ENCODE measurements at places on chromosomes 1 and 21.

DNA sequence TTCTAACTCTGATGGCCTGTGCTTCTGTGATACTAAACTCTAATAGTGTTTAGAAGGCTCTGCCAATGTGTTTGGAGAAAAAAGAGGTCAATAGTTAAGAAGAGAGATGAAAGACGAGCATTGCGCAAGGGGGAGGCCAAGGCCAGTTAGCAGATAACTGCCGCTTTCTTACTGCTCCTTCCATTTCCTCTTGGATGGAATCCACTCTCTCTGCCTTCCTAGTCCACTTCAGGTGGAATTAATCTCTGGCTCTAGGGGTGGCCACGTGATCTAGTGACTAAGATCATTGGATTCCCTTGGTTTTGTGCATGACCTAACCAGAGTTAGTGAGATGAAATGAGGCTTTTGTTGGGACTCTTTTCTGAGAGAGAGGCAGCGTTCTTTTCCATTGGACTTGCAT is 148.3 kb downstream of the ACTL8 start:
- no peak for DNase-seq

GRCh38 chr1:155313261-155313660 is 4.6 kb downstream of the FDPS start:
- no peak for DNase-seq

DNA sequence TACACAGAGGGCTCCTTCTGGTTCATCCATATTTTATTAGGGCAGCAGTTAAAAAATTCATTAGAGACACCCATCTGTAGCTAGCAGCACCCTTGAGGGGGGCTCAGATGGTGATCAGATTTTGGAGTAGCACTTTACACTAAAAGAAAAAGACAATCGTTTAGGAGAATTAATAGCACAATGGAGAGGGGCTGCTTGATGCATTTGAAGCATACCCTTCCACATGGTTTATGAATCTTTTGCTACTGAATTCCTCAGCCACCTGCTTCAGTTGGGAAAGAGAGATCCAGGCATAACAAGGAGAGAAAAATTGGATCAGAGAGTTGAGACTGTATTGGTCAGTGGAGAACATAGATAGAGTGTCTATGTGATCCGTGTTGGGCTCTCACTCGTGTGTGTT is 54.4 kb downstream of the DISC1 start:
- DNase-seq: no peak

- no peak for DNase-seq
Observed at GRCh38 chr1:159835356-159835755, 8.7 kb downstream of the SLAMF8 start.

DNA sequence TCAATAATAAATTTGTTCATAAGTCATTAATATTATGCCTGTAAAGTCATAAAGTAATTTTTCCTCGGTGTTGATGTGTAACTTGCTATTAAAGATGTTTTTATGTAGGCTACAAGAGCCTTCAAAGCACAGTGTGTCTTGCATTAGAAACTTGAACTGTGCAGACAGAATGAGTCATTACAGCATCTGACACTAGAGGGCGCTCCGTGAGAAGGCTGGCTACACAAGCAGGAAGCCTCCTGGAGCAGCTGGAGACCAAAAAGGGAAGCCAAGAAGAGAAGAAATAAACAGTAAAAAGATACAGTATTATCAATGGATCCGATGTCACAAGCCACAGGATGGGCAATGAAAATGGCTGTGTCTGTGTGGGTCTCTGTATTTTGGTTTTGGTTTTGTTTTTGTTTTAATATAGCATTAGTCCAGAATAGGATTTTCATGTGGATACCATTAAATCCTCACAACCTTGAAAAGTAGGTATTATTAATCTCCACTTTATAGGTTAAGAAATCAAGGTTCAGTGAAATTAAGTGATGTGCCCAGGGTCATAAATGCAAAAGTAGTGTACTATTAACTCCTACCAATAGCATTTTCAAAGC is 16.1 kb upstream of the LRRC8D start:
- DNase-seq: peak; percentile 91

DNA sequence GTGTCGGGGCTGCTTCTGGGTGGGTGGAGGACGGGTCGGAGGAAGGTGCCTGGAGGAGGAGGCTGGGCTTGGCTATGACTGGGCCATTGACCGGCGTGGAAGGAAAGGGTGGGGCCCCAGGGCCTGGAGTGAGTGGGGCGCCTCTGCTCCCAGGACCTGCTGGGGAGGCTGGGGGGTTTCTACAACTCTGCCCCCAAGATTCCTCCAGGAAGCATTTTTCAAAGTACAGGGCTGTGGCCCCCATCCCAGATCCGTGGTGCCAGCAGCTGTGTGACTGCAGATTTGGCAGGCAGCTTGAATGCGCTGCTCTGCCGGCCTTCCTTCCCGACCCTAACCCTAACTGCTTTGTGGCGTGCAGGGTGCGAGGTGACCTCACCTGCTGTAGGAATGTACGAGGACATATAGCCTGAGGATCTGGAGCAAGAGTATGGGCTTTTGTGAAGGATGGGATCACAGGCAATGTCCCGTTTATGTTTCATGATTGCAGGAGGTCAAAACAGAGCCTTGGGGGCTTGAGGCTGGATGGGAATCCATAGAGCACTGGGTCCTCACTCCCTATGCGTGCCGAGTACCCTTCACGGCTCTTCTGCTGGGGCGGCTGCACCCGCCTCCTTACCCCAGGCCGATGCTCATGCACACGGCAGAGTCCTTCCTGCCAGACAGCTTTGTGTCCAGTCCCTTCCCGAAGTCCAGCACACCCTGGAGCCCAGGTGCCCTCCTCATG is 24.7 kb downstream of the TRPM2 start:
- no peak for DNase-seq

DNA sequence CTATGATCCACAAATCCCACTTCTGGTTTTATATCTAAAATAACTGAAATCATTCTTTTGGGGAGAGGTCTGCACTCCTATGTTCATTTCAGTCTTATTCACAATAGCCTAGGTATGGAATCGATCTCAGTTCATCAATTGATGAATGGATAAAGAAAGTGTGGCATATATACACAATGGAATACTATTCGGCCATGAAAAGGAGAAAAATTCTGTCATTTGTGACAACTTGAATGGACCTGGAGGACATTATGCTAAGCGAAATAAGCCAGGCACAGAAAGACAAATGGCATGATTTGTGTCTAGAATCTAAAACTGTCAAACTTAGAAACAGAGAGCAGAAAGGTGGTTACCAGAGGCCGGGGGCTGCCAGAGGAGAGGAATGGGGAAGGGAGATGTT is 5.4 kb upstream of the KRTAP10-8 start:
- no peak for DNase-seq

- peak; percentile 58 for DNase-seq
Observed at GRCh38 chr1:6358757-6359201, 34.8 kb downstream of the ACOT7 start.

DNA sequence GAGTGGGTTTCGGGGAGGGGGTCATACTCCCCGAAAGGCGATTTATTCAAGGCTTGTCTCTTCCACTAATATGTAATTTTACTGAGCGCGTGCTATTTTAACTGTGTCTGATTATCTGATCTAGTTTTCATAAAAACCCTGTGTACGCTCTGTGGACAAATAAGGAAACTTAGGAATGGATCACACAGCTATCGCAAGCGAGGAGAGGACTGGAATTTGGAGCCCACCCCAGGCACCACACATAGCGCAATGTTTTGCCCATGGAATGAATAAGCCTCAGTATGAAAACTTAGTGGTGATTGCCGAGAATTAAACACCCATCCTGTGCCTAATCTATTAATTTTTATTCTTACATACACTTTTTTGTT is 9.8 kb upstream of the RAB42 start:
- peak; percentile 35 for DNase-seq

DNA sequence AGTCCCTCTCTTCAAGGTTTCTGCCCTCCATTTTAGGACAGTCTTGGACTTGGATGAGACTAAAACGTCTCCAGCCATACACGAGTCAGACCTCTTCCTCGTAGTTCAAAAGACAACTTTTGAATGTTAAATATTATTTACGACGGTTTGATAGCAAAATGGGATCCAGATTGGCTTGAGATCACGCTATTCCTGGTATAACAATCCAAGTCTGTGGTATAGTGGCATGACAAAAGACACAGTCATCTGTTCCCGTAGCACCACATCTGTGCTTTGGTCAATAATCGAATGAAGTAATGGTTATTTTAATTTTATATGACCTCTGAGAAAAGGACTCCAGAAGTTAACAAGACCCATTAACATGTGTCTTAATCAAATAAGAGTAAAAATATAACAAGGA is 7.0 kb downstream of the PCP4 start:
- no peak for DNase-seq

DNA sequence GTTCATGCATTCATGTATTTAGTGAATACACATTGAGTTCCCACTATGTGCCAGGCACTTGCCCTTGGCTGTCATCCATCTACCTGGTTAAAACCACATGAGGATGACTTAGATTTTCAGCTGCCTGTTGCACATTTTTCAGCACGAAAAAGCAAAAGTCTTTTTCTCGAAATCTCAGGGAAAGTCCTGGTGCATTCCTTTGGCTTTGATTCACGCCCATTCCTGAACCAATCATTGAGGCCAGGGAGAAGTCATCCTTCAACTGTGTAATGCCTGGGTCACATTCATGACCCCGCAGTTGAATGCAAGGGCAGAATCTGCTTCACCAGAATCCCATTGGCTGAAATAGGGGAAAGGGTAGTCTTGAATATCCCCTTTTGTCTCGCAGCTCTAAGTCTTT is 84.4 kb downstream of the RNF220 start:
- DNase-seq: no peak
